Stimulated activated naive CD4-positive, alpha-beta T cell (primary cell): ENCODE measurements at places on chromosomes 5 and 9.

DNA sequence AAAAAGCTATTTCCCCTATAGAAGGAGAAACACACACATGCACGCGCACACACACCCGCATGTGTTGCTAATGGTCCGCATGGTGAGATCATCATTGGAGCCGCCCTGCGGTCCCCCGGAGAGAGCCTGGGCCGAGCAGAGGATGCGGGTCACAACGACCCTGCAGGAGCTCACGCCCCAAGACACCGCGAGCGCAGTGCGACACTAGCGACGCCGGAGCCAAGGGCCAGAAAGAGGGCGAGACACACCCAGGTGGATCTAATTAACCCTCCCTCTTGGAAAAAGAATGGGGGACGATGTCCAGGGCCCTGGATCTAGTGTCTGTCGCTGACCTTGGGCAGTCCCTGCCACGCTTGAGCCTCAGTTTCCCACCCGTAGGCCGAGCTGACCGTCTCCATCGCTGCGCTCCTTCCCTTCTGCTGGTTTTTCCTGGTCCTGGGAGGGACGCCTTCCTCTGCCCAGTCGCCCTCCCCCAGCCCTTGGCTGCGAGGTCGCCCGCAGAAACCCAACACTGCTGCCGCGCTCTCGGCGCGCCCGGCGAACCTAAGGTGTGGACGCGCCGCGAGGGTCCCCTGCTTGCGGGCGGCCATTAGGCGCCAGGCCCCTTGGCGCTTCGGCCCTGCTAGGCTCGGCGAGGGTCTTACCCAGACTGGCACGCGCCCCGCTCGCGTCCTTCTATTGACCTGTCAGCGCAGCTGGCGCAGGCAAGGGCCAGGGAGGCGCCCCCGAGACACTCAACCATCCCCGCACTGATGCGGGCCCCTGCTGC lies 47.5 kb upstream of the RNF20 start:
- DNase-seq: no peak

- DNase-seq: no peak
Observed at GRCh38 chr5:1794901-1795290, 4.7 kb downstream of the MRPL36 start.

DNA sequence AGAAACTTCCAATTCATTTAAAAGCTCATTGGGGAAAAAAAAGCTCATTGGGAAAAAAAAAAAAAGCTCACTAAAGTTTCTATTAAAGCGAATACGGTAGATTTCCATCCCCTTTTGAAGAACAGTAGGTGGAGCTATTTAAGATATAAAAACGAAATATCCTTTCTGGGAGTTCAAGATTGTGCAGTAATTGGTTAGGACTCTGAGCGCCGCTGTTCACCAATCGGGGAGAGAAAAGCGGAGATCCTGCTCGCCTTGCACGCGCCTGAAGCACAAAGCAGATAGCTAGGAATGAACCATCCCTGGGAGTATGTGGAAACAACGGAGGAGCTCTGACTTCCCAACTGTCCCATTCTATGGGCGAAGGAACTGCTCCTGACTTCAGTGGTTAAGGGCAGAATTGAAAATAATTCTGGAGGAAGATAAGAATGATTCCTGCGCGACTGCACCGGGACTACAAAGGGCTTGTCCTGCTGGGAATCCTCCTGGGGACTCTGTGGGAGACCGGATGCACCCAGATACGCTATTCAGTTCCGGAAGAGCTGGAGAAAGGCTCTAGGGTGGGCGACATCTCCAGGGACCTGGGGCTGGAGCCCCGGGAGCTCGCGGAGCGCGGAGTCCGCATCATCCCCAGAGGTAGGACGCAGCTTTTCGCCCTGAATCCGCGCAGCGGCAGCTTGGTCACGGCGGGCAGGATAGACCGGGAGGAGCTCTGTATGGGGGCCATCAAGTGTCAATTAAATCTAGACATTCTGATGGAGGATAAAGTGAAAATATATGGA lies at the start of gene PCDHGA12:
TSS of gene PCDHGA12 (plus strand) at position 176 of the 782 bp plus-strand sequence. CDS start at position 429, 253 bp downstream.
- DNase-seq: no peak

DNA sequence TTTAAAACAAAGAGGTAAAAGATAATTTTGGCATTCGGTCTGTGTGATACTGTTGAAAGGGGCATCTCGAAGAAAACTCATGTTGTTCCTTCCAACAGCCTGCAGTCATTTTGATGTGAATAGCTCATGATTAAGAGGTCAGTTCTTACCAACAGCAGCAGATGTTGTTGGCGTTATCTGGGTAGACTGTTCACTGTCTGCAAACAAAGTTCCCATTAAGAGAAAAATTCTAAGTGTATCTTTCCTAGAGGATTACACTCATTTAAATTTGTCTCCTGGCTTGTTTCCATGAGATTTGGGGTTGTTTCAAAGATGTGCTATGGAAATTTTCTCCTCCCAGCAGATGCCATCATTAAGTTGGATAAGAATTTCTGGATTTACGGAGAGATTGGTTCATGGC lies 138.2 kb upstream of the RORB start:
- no peak for DNase-seq
